ENCODE measurements at places on chromosomes 2 and 18.

- DNase-seq: no peak
These were observed 28.3 kb upstream of the MRO start for GRCh38 chr18:50848061-50848551.

DNA sequence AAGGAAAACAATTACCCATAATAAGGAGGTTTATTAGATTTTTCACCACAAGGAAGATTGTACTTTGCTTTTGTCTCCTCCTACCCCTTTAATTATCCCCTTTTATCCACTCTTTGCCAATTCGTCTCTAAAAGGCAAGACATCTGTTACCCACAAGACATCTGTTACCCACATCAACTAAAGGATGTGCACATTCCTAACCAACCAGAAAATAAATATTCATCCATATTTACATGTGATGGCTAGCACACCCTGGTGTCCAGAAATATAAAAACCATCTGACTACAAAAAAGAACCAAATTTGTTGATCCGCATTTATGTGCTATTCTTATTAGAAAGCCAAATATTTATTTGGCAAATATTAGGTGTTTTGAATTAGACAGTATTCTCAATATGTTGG lies 35.7 kb downstream of the ACVR1C start:
- no peak for DNase-seq

GRCh38 chr18:76401498-76401897 lies 93.5 kb downstream of the ZNF516 start:
- DNase-seq: no peak

DNA sequence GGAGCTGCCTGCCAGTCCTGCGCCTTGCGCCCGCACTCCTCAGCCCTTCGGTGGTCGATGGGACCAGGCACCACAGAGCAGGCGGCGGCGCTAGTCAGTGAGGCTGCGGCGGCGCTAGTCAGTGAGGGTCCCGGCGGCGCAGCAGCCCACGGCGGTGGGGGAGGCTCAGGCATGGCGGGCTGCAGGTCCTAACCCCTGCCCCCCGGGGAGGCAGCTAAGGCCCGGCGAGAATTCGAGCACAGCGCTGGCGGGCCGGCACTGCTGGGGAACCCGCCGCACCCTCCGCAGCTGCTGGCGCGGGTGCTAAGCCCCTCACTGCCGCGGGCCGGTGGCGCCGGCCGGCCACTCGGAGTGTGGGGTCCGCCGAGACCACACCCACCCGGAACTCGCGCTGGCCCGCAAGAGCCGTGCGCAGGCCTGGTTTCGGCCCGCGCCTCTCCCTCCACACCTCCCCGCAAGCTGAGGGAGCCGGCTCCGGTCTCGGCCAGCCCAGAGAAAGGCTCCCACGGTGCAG lies 867.4 kb downstream of the DSC3 start:
- no peak for DNase-seq

DNA sequence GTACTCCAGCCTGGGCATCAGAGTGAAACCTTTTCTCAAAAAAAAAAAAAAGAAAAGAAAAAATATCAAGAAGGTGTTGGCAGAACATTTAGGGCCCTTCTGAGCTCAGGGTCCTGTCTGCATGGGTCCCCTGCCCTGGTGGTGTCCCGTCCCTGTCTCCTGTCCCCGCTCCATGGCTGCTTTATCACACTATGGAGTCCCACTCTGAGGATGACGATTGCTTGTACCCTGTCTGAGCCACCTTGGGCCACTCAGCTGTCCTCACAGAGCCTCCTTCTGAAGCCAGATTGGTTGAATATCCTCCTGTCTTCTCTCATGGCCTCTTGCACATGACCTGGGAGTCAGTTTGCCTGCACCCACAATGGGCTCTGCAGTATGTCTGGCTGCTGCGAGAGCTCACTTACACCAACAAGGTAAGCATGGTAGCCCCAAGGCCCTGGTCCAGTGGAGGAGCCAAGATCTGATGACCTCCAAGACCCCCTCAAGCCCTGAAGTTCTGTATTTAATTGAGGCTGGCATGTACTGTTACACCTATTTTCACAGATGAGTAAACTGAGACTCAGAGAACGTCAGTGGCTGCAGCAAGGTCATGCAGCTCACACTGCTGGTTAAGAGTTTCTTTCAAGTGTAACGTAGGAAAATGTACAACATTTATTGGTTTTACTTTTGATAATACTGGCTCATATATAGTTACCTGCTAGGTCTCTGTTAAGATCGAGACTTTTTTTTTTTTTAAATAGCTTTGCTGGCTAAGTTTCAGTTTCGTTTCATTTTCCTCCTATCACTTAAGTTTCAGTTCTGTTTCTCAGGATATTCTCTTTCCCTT lies 16.9 kb upstream of the ZCCHC2 start:
- no peak for DNase-seq

DNA sequence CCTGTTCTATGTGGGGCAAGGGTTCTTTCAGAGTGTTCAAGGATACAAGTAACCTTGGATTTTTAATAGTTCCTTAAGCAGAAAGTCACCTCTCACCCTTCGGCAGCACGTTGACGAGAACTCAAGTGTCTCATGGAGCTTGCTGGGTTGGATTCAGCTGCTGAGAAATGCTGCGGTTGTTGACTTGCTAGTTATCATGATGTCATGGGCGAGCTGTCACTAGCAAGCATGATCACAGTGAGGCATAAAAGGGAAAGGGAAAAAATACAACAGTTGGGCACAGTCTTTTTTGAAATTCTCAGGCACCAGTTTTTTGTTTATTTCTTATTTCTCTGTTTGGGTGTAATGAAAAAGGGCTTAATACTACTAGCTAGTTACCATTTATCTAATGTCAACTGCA lies 53.2 kb downstream of the ADCYAP1 start:
- DNase-seq: no peak

- DNase-seq: no peak
These were observed 53.8 kb downstream of the KCNG2 start for GRCh38 chr18:79851489-79851888.

DNA sequence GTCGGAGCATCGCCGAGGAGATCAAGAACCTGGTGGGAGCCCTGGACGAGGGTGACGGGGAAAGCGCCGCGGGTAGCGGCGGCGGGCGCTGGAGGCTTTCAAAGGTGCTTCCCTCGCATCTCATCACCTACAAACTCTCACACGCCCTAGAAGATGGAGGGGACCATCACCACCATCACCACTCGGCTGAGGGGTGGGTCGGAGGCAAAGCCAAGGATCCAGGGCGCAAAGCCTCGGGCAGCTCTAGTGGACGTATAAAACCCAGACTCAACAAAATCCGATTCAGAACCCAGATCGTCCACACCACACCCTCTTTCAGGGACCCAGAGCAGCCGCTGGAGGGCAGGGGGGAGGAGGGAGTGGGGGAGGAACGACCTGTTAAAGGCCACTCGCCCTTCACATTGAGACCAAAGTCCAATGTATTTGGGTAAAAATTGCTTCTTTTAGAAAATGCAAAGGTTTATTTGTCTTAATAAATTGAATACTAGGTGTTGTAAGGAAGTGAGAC lies 1.5 kb downstream of the SOWAHC start:
- no peak for DNase-seq

DNA sequence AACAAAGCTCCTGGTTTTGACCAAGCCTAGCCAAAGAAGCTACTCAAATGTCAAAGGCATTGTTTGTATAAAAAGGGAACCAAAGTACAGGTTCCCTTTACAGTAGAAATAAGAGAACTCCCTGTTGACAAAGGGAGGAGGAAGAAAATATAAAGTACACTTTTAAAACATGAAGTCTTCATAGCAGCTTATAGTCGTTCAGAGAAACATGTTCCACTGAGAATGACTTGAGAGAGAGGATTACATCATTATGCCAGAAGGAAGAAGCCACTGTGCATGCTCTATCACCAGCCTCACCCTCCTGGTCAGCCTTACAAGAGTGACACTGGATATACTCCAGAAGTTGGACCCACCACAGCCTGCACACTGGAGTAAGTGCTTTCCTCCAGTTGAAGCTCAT lies 2.5 kb upstream of the DHRS9 start:
- DNase-seq: no peak

DNA sequence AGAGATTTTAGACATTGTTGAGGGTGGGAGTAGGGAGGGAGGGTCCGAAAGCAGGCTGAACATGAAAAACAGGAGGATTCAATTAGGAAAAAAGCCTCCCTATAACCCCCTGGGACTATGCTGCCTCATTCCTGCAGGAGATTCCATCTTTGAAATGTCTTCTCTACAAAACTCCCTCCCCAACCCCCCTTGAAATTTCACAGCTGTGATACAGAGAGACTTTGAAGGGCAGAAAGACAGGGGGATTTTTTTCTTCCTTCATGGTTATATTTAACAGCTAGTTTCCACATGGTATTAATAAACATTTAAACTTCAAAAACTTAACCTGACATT lies 57.6 kb downstream of the TRIB2 start:
- no peak for DNase-seq

DNA sequence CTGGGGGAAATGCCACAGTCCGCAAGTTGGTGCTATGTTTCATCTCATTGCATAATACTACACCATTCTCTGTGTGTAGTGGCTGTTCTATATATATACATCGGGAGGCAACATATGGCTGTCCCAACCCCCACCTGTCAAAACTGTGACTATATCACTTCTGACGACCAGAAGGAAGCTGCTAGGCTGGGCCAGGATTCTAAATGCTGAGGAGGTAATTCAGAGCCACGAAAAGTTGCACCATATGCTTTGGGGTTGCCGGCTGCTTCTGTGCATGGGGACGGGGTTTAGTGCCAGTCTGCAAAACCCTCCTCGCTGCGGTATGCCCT lies 117.3 kb downstream of the MSH2 start:
- no peak for DNase-seq

DNA sequence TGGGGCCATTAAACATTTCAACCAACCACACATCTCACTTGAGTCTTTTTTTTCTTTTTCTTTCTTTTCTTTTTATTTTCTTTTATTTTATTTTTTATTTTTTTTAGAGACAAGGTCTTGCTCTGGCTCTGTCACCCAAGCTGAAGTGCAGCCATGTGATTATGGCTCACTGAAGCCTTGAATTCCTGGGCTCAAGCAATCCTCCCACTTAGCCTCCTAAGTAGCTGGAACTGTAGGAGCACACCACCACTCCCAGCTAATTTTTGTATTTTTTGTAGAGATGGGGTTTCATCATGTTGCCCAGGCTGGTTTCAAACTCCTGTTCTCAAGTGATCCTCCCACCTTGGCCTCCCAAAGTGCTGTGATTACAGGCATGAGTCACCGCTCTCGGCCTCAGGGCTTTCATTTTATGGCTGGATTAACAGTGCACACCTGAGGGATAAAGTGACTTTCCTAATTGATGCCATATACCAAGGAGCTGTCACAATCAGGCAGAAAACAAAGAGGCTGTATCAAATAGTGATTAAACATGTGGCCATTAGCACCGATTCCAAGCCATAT lies 21.5 kb downstream of the KIAA2012 start:
- no peak for DNase-seq

GRCh38 chr2:232781765-232782164 lies 5.4 kb upstream of the KCNJ13 start:
- no peak for DNase-seq

DNA sequence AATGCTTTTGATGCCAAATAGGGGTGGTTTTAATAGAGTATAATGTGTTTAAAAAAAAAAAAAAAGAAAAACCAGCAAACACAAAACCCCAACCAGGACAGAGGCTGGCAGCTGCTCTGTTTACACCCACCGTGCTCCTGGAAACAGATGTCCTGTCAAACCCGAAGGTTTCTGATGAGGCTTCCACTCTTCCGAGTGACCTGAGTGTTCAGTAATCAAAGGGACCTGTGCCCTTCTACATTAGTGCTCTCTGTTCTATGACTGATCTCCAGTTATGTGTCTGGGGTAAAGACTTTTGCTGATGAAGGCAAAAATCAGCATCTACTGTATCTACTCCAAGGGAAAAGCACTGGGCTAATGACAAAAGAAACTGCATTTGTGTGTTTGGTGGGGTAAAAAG lies 3.5 kb upstream of the KLHL29 start:
- no peak for DNase-seq

DNA sequence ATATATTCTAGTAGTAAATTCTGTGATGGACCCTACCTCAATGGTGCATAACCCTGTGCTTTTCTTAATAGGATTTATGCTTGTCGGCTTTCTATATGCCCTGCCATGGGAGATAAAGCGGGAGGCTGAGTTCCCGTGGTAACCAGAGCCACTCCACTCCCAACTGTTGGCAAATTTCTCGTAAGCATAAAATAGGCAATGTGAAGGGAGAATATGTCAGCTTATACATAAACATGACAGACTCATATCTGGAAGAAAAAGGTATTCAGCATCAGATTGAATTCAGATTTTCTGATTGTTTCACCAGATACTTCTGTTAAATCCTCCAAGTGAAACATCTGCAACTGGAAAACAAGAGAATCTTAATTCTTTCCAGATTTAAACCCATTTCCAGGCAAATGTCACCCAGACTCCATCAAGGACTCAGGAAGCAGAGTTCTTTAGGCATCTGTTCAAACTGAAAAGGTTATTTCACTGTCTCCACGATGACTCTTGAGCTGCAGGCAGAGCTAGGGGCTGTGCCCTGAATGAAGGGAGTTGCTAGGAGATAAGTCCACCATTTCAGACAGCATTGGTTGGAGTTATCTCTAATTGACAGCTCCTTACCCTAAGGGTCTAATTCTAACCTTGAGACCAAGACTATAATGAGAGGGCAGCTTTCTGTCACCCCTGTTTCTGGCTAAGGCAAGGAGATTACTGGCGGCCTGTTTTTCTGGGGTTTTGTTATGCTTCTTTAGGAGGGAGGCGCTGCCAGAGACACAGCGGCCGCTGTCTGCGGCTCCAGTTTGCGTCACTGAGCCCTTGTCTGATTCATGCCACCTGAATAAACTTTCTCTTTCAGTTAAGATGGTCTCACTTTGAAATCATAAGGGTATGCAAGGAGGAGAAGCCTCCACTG lies 381.3 kb downstream of the SOX11 start:
- DNase-seq: peak; percentile 69

DNA sequence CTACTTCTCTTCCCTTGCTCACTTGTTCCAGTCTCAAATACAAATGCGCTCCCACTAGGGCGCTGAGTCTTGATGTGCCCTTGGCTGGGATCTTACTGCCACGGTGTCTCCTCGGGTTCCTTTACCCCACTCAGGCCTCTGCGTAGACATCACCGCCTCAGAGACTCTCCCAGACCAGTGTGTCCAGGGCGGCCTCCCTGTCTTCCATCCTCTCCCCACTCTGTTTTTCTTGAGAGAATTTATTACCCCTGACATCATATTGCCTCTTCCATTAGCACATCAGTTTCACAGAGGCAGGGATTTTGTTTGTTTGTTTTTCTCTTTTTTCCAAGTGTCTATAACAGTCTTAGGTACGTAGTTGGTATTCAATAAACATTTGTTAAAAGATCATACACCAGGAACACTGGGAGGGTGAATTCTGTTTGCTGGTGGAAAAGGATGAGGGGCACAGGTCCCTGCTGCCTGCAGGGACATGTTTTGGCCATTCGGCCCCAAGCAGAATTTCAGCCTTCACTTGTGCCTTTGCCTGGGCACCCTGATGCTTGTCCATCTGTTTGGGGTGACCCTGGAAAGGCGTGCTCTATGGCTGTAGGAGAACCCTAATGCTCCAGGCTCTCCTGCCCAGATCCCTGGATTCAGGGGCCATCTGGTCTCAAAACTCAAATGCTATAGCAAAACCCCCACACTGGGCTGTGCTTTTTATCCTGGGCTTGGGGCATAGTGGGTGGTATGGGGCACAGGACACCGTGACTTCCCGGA lies 55.0 kb downstream of the RPL37A start:
- no peak for DNase-seq

- no peak for DNase-seq
These were observed 328.5 kb downstream of the TDRD15 start for GRCh38 chr2:21452263-21452662.

GRCh38 chr2:37892436-37893114 lies 32.5 kb upstream of the RMDN2 start:
- DNase-seq: no peak

GRCh38 chr18:23479829-23480505 lies 23.3 kb upstream of the RMC1 start:
- no peak for DNase-seq

- no peak for DNase-seq
These were observed 94.3 kb upstream of the ZNF516 start for GRCh38 chr18:76589316-76589715.

All from neuronal stem cell (in vitro differentiated cells).